Activated CD8-positive, alpha-beta T cell treated with anti-CD3 and anti-CD28 coated beads for 36 hours (primary cell): ENCODE measurements at places on chromosomes 7 and 10. TPM values are rescaled to one million over a fixed set of nuclear protein-coding genes. Genes with fewer than 3 reads are reported as not detected.

GRCh38 chr10:58462863-58463507, 49.7 kb upstream of the BICC1 start:
- no peak overlapping the region for H3K4me3 ChIP-seq
- no peaks in the 10 kb centered on the region for H3K4me1 ChIP-seq
- no peak for DNase-seq
- no peaks in the 10 kb centered on the region for H3K36me3 ChIP-seq
- no peak overlapping the region for H3K27ac ChIP-seq

OLAH gene
- 0.32 TPM for total RNA-seq

DNA sequence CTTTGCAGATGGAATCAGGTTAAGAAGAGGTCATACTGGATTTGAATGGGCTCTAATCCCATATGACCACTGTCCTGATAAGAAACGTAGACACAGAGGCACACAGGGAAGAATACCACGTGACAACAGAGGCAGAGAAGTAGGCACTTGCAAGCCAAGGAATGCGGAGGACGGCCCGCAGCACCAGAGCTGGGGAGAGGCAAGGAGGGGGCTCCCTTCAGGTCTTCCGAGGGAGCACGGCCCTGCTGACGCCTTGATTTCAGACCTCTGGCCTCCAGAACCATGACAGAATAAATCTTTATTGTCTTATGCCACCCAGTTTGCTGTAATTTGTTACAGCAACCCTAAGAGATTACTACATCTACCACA, 44.7 kb upstream of the TMEM213 start:
- DNase-seq, result no peak
- peaks cover 65% of the 10 kb centered on the region for H3K4me1 ChIP-seq
- no peaks in the 10 kb centered on the region for H3K27me3 ChIP-seq
- H3K4me3 ChIP-seq, result peak overlapping the region; percentile 4
- peak overlapping the region; percentile 86 for H3K27ac ChIP-seq

- peaks cover 10% of the 10 kb centered on the region for H3K27me3 ChIP-seq
- H3K4me3 ChIP-seq, result no peak overlapping the region
- DNase-seq, result no peak
- no peaks in the 10 kb centered on the region for H3K36me3 ChIP-seq
- no peak overlapping the region for H3K27ac ChIP-seq
- H3K4me1 ChIP-seq, result no peaks in the 10 kb centered on the region
Observed at GRCh38 chr7:121123032-121123431, 134.5 kb downstream of the CPED1 start.

PRTFDC1 gene
- total RNA-seq, result 2.2 TPM

DNA sequence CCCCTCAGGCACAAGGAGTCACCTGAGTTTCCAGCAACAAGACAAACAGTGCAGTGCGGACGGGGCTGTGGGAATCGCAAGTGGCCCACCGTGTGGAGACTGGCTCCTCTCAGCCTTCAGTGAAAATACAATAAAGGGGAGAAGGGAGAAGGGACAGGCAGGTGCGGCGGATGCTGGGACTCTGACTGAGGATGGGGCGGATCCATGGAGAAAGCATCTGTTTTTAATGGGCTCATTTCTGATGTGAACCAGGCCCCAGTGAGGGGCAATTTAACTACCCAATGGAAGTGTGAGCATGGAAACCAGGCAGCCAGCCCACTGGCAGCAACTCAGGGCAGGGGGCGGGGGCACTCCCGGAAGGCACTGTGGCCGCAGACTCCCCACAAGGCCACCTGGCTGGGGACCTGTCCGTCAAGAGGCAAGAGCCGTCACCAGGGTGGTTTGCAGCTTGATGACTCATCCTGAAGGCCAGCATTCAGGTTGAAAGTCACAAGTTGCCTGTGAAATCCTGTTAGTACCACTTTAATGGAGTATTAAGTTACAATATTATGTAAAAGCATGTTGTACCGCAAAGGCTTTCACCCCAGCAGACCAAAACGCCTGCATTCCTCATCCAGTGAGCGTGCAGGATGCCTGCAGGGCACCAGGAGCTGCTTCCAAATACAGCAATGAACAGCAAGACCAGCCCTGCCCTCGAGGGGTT, 476.4 kb downstream of the PTPRN2 start:
- DNase-seq, result no peak
- no peaks in the 10 kb centered on the region for H3K36me3 ChIP-seq
- H3K4me1 ChIP-seq, result no peaks in the 10 kb centered on the region
- H3K27ac ChIP-seq, result no peak overlapping the region
- no peak overlapping the region for H3K4me3 ChIP-seq
- H3K27me3 ChIP-seq, result no peaks in the 10 kb centered on the region

DNA sequence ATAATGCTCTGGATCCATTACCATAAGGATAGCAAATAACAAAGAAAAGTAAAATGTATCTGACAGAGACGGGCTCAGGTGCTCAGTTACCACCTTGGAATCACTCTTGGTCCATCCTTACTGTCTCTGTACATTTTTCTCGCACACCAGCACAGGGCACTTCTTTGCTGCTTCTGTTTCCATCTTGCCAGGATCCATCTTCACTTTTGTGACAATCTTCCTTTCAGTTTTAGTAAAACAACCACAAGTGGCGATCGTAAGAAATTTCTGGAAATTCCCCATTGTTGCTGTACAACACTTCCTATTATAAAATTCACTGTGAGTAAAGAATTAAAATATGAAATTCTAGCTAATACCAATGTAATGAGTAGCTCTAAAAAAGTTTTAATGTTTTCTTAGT, 695.5 kb downstream of the GRM8 start:
- no peaks in the 10 kb centered on the region for H3K36me3 ChIP-seq
- no peak for DNase-seq
- no peak overlapping the region for H3K4me3 ChIP-seq
- H3K4me1 ChIP-seq, result no peaks in the 10 kb centered on the region
- no peak overlapping the region for H3K27ac ChIP-seq

- H3K27me3 ChIP-seq, result no peaks in the 10 kb centered on the region
- no peak for DNase-seq
- H3K36me3 ChIP-seq, result no peaks in the 10 kb centered on the region
- no peak overlapping the region for H3K4me3 ChIP-seq
Observed at GRCh38 chr7:84200859-84201258, 6.3 kb upstream of the SEMA3A start.

GRCh38 chr7:128903621-128904361, 6.7 kb downstream of the KCP start:
- H3K4me3 ChIP-seq, result no peak overlapping the region
- H3K27me3 ChIP-seq, result peaks cover 18% of the 10 kb centered on the region
- no peaks in the 10 kb centered on the region for H3K4me1 ChIP-seq
- H3K27ac ChIP-seq, result no peak overlapping the region

FAM25G gene
- total RNA-seq, result not detected

GRCh38 chr7:154503962-154504550, 451.9 kb downstream of the DPP6 start:
- no peak for DNase-seq
- no peaks in the 10 kb centered on the region for H3K27me3 ChIP-seq
- no peak overlapping the region for H3K27ac ChIP-seq
- H3K36me3 ChIP-seq, result no peaks in the 10 kb centered on the region

GRCh38 chr7:151423936-151424335, 14.1 kb upstream of the WDR86 start:
- no peak for DNase-seq
- no peaks in the 10 kb centered on the region for H3K27me3 ChIP-seq
- H3K27ac ChIP-seq, result no peak overlapping the region
- H3K4me1 ChIP-seq, result peaks cover 18% of the 10 kb centered on the region

DNA sequence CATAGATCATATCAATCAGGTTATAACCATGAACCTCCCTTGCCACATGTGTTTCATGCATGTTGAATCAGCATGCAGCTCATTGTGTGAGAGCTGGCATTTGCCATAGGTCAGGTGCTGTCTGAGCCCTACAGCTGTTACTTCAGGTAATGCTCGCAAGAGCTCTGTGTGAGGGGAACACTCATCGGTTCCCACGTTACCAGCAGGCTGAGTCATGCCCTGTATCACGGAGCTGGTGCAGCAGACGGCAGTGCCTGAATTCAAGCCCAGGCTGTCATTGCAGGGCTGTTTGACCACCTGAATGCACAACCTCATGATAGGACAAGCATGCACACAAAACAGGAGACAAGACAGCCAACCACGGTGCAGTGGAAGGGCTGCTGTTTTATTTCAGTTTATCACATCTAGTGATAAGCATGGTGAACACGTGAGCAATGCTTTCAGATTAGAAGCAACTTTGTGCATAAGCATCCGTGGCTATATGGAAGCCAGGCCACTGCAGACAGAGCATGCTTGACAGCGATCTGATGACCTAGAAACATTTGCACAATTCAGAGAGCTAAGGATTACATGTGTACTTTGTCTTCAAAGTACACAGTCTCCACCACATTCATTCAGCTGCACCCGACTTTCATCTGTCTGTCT, 56.4 kb upstream of the PFKP start:
- H3K4me3 ChIP-seq, result no peak overlapping the region
- no peak for DNase-seq
- no peak overlapping the region for H3K27ac ChIP-seq
- peaks cover 46% of the 10 kb centered on the region for H3K27me3 ChIP-seq
- H3K4me1 ChIP-seq, result no peaks in the 10 kb centered on the region

GRCh38 chr7:3432911-3433310, 131.9 kb downstream of the SDK1 start:
- DNase-seq, result no peak
- no peak overlapping the region for H3K27ac ChIP-seq
- H3K36me3 ChIP-seq, result no peaks in the 10 kb centered on the region
- H3K27me3 ChIP-seq, result peaks cover 1% of the 10 kb centered on the region

OR2A2 gene
- total RNA-seq, result not detected

- H3K4me3 ChIP-seq, result no peak overlapping the region
- H3K36me3 ChIP-seq, result no peaks in the 10 kb centered on the region
- H3K4me1 ChIP-seq, result peaks cover 6% of the 10 kb centered on the region
Observed at GRCh38 chr10:28628184-28628893, 49.0 kb upstream of the BAMBI start.

IGFBP1 gene
- total RNA-seq, result not detected

- H3K27ac ChIP-seq, result no peak overlapping the region
- no peaks in the 10 kb centered on the region for H3K4me1 ChIP-seq
- H3K36me3 ChIP-seq, result no peaks in the 10 kb centered on the region
- no peak for DNase-seq
Observed at GRCh38 chr7:70446448-70447143, 685.3 kb upstream of the GALNT17 start.

DNA sequence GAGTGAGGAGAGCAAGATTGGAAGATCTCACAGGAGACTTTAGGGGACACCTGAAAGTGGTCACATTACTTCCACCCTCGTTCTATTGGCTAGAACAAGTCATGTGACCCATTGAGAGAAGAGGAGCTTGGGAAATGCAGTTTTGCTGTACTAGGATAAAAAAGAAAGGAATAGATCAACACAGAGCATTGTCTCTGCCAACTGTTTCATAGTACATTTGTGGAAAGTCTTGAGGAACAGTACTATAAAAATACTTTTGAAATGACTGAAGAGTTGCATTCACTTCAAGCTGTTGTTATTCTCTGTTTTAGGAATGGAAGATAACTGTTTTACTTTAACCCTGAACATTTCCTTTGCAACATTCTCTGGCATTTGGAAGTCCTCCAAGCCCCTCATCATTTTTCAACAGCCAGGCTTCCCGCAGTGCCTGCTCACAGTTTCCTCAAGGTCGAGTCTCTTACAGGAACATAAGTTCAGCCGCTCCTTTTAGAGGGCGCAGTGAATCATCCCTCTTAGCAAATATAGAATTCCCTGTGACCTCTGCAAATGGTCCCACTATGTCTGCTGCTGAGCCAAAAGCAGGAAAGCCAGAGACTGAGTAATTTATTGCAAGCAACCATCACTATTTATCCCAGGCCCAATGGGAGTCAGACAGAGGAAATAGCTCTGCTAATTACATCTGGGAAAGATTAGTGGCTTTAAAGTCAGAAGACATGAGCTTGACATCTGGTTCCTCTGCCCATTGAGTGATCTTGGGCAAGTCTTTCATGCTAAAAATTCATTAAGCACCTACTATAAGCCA, 40.7 kb downstream of the MRPL32 start:
- H3K27me3 ChIP-seq, result peaks cover 17% of the 10 kb centered on the region
- H3K27ac ChIP-seq, result no peak overlapping the region
- no peak for DNase-seq
- no peaks in the 10 kb centered on the region for H3K36me3 ChIP-seq
- H3K4me3 ChIP-seq, result no peak overlapping the region

SAP25 gene
- 12.8 TPM for total RNA-seq

LRGUK gene
- total RNA-seq, result 0.09 TPM

DNA sequence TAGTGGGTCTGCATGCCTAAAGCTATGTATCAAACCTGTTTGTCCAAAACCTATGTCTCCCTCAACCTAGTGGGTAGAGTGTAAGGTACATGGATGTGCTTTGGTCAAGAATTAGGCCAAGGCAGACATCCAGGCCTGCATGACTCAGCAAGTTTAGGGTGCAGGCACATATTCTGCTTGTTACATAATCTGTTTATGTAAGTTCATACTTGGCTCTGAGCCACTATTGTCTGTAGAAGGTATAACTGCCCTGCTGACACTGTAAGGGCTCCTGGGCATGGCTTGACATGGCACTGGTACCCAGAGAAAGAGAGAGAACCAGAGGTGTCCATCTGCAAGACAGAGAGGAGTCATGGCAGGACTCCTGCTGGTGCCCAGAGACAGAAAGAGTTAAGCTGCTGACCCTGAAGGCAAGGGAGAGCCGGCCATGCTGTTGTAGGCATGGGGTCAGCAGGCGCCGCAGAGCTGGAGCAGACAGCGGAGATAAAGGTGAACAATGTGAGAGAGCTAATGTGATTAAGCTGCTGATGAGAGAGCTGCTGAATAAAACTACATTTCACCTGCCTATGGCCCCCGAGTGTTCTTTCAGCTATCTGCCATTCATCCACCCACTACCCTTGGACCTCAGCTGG, 118.5 kb upstream of the TMEM106B start:
- H3K4me1 ChIP-seq, result no peaks in the 10 kb centered on the region
- no peaks in the 10 kb centered on the region for H3K27me3 ChIP-seq
- no peak for DNase-seq
- H3K36me3 ChIP-seq, result no peaks in the 10 kb centered on the region

- H3K27me3 ChIP-seq, result no peaks in the 10 kb centered on the region
- H3K27ac ChIP-seq, result no peak overlapping the region
- H3K4me1 ChIP-seq, result peaks cover 18% of the 10 kb centered on the region
- peaks cover 13% of the 10 kb centered on the region for H3K36me3 ChIP-seq
- H3K4me3 ChIP-seq, result no peak overlapping the region
- DNase-seq, result no peak
Observed at GRCh38 chr10:49486009-49486408, 52.9 kb downstream of the ERCC6 start.

MBL2 gene
- not detected for total RNA-seq

NKX2-3 gene
- total RNA-seq, result not detected

DNA sequence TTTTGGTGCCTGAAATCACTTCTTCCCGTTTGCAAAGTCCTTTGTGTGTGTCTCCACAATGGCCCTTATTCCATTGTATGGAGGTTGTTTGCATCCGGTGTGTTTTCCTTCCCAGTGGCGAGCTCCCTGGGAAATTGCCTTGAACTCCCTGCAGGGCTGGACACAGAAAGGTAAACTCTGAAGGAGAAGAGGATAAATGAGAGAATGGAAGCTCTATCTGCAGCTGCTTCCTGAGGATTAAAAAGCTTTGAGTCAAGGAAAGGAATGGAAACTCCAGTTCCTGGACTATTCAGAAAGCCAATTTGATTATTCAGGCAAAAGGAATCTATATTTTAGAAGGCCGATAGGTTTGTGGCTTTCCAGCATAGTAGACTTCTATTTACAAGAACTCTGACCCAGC, 4.4 kb upstream of the GRK5 start:
- no peaks in the 10 kb centered on the region for H3K36me3 ChIP-seq
- H3K27me3 ChIP-seq, result no peaks in the 10 kb centered on the region
- no peak overlapping the region for H3K4me3 ChIP-seq
- H3K4me1 ChIP-seq, result peaks cover 15% of the 10 kb centered on the region
- H3K27ac ChIP-seq, result no peak overlapping the region

GHRHR gene
- total RNA-seq, result not detected

- no peaks in the 10 kb centered on the region for H3K4me1 ChIP-seq
- H3K27me3 ChIP-seq, result no peaks in the 10 kb centered on the region
- DNase-seq, result no peak
- no peak overlapping the region for H3K27ac ChIP-seq
- no peaks in the 10 kb centered on the region for H3K36me3 ChIP-seq
Observed at GRCh38 chr7:84949501-84949900, 237.4 kb downstream of the SEMA3D start.

GSAP gene
- 3.0 TPM for total RNA-seq

SUMF2 gene
- total RNA-seq, result 140 TPM
